DMS79 treated with DMSO at 0.1 percent for 48 hours (cell line): ENCODE measurements at places on chromosomes 13 and 19.

DNA sequence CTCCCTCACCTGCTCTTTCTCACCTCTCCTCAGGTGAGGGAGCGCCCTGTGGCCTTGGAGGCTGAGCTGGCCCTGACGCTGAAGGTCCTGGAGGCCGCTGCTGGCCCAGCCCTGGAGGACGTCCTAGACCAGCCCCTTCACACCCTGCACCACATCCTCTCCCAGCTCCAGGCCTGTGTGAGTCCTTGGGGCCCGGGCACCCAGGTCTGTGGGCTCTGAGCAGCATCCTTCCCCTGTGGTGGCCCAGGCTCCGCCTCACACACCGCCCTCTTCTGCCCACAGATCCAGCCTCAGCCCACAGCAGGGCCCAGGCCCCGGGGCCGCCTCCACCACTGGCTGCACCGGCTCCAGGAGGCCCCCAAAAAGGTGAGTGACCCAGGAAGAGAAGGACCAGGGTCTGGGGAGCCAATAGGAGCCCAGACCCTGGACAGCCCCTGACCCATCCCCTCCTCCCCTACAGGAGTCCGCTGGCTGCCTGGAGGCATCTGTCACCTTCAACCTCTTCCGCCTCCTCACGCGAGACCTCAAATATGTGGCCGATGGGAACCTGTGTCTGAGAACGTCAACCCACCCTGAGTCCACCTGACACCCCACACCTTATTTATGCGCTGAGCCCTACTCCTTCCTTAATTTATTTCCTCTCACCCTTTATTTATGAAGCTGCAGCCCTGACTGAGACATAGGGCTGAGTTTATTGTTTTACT lies 1.9 kb downstream of the IFNL1 start:
- no peak for DNase-seq

DNA sequence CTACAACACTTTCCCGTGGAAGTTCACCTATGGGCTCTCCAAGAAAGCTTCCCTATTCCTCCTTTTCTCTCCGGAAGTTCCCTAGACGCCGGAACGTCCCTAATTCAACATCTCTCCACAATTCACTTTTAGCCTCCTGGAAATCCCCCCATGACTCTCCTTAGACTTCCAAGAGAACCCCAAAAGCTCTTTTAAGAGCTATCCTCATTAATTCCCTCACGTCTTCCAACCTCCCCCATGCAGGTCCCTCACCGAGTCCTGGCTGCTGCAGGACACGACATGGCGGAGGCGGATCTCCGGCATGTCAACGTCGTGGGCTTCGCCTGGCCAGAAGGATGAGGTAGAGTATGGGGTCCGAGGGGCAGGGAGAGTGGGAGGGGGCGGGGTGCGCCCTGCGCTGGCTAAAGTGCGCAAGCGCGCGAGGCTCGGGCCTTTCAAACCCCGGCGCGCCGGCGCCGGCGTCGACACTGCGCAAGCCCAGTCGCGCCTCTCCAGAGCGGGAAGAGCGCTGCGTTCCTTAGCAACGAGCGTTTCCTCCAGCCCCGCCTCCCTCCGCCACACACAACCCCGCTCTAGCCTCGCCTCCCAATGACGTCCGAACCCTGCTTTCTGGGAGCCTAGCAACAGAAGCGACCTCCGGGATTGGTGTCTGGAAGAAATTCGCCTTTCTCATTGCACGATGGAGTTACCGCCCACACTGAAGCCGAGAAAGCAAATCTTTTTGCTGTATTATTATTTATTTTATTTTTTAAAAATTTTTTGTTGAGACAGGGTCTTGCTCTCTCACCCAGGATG lies at the start of the genes PINLYP and XRCC1:
PINLYP (plus strand) TSS at position 646 of the 795 bp plus-strand sequence. CDS start 1,391 bp downstream, outside the sequence.
XRCC1 (minus strand) TSS at position 372 of the 795 bp plus-strand sequence; CDS start at position 303, 69 bp downstream.
- DNase-seq = peak; percentile 98

GRCh38 chr13:48210178-48210577 lies 22.8 kb upstream of the ITM2B start:
- DNase-seq = no peak

DNA sequence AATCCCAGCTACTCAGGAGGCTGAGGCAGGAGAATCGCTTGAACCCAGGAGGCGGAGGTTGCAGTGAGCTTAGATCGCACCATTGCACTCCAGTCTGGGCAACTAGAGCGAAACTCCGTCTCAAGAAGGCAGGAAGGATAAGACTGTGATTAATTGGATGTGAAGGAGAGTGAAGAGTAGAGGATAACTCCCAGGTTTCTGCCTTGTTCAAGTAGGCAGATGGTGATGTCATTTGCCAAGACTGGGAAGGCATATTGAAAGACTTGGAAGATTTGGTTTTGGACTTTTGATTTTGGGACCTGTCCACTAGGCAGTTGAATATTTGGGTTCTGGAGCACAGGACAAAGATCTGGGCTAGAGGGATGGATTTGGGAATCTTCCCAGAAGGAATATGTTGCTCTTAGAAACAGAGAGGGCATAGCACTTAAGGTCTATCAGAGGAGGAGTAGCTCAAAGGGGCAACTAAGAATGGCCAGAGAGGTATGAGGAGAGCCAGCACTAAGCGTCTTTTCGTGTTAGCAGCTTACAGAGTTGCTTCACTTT lies 20.0 kb downstream of the GARRE1 start:
- DNase-seq = no peak

DNA sequence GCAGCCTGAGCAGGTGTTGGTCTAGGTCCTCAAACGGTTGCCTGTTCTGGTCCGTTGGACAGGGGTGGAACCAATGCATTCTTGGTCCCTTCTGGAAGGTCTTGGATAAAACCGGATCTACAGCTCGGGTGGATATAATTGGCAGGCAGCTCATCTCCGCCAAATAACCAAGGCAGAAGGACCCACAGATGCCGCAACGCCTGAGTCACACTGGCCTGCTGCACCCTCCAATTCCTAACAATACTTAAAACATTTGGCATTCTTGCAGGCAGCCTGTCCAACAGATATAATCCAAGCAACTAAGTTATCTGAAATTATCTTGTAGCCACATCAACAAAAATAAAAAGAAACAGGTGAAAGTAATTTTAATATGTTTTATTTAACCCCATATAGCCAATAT lies 59.0 kb upstream of the FGF14 start:
- DNase-seq = peak; percentile 70

GRCh38 chr19:42246143-42246921 lies 3.9 kb upstream of the GSK3A start:
- DNase-seq = no peak

DNA sequence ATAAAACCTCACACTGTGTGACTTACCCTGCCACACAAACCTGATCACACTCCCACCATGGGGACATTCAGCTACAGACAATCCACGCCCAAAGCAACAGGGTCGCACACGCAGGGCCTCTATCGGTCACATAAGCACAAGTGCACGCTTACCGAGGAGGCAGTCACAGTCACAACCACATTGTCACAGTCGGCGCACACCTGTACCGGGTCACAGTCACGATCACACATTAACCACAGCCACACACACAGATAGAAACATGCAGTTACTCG lies 579 bp downstream of the ZNF566 start:
- peak; percentile 60 for DNase-seq

GRCh38 chr19:13151605-13152355 lies 1.6 kb downstream of the IER2 start:
- DNase-seq = peak; percentile 96

DNA sequence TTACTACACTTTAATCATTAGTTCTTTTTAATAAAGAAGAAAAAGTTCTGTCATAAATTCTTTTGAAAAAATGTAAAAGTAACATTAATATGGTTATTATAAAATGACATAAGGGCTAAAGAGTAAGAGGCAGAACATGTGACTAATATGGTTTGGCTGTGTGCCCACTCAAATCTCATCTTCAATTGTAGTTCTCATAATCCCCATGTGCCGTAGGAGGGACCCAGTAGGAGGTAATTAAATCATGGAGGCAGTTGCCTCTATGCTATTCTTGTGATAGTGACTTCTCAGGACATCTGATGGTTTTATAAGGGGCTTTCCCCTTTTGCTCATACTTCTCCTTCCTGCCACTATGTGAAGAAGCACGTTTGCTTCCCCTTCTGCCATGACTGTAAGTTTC lies 104.5 kb downstream of the UGGT2 start:
- DNase-seq = no peak

DNA sequence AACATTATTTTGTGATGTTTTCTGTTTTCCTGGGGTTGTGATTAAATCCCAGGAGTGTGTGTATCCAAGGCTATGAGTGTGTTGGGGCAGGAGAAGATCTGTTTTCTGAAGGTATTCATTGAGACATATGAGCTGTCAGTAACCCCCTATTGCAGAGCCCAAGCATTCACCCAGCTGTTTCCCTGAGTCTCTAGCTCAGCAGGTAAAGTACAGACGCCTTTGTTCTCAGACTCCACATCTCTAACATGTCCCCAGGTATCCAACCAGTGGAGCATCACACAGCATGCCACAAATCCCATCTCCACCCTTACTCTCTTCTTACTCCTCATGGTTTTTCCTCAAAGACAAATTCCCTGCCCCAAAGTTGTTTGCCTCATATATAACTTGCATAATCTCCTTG lies 213.6 kb downstream of the PCDH20 start:
- DNase-seq = no peak

GRCh38 chr19:14731200-14731599 lies 41.4 kb downstream of the ZNF333 start:
- DNase-seq = no peak

DNA sequence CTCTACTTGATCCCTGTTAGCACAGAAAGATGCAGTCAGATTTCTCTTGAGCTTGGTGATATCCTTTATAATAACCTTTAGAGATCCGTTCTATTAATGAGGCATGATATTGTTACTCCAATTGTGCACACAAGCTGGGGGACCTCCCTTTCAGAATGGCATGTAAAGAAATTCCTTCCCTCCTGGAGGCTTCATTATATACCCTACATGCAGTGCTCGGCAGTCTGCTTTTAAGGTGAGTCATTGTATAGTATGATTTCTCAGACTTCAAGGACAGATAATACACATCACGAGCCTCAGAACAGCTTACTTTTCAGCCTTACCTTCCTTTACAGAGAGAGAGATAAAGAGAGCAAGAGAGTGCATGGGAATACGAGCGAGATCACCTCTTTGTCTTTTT lies 261.3 kb downstream of the ATP8A2 start:
- DNase-seq = no peak

GRCh38 chr19:8108560-8109445 lies 40.6 kb downstream of the FBN3 start:
- DNase-seq = no peak

DNA sequence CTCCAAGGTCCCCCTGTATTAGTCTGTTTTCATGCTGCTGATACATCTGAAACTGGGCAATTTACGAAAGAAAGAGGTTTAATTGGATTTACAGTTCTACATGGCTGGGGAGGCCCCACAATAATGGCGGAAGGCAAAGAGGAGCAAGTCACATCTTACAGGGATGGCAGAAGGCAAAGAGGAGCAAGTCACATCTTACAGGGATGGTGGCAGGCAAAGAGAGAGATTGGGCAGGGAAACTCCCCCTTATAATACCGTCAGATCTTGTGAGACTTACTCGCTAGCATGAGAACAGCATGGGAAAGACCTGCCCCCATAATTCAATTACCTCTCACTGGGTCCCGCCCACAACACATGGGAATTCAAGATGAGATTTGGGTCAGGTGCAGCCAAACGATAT lies 50.0 kb upstream of the FARP1 start:
- no peak for DNase-seq

GRCh38 chr19:45529420-45529785 lies 22.1 kb downstream of the VASP start:
- DNase-seq = no peak

GRCh38 chr19:13958043-13958442 lies 5.7 kb downstream of the DCAF15 start:
- DNase-seq = no peak

- DNase-seq = no peak
Observed at GRCh38 chr13:100648354-100648753, 26.2 kb downstream of the TMTC4 start.

DNA sequence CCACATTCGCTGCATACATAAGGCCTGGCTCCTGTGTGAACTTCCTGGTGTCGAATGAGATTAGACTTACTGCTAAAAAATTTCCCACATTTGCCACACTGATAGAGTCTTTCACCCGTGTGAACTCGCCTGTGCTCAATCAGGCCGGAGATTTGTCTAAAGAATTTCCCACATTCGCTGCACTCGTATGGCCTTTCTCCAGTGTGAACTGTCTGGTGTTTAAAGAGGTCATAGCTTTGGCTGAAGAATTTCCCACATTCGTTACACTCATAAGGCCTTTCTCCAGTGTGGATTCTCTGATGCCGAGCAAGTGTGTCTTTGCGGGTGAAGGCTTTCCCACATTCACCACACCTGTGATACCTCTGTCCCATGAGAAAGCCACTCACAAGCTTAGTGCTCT lies 6.5 kb downstream of the ZNF671 start:
- no peak for DNase-seq

GRCh38 chr13:28494504-28494777 lies 487 bp downstream of the FLT1 start:
- no peak for DNase-seq

GRCh38 chr13:75566658-75567057 lies 17.1 kb downstream of the UCHL3 start:
- DNase-seq = no peak

DNA sequence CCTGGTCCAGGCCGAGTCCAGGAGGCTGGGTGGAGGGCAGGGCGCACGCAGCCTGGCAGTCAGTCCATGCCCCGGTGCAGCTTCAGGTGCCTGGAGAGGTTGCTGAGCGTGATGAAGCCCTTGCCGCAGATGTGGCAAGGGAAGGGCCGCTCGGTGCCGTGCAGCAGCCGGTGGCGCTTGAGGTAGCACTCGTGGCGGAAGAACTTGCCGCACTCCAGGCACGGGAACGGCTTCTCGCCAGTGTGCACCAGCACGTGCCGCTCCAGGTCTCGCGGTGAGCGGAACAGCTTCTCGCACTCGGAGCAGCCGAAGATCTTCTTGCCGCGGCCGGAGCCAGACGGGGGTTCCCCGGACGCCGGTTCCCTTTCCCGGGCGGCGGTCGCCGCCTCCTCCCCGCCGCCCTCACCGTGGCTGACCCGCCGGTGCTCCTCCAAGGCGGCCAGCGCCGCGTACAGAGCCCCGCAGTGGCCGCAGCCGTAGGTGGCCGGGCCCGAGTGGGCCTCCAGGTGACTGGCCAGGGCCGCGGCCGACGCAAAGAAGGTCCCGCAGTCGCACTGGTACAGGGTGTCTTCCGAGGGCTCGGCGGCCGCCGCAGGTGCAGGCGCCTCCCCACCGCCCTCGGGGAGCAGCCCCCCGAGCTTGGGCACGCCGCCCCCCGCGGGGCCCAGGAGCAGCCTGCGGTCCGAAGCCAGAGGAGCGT lies 6.8 kb downstream of the FIZ1 start:
- no peak for DNase-seq

GRCh38 chr13:51303063-51303552 lies 36.4 kb upstream of the SERPINE3 start:
- no peak for DNase-seq

DNA sequence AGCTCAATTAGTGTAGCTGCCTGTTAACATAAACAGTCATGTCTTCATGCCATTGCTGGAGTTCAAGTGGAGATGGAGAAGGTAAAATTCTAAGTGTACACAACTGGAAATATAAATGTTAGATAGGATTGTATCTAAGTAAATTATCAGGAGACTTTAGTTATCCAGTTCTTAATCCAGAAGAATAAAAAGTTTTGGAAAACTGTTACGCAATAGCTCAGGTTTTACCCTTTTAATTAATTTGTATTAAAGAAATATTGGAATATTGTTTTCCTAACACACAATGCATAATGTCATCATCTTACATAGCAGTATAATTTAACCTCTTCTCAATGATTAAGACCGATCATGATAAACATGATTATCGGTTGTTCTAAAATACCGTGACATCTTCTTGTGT lies 2.8 kb downstream of the SLC10A2 start:
- DNase-seq = no peak
